Progenitor cell of endocrine pancreas (in vitro differentiated cells): ENCODE measurements at places on chromosomes 4 and X.

- H3K4me3 ChIP-seq, result no peak overlapping the region
- H3K4me1 ChIP-seq, result peaks cover 9% of the 10 kb centered on the region
- no peak overlapping the region for H3K27ac ChIP-seq
- no peaks in the 10 kb centered on the region for H3K27me3 ChIP-seq
- DNase-seq, result no peak
- no peaks in the 10 kb centered on the region for H3K36me3 ChIP-seq
Observed at GRCh38 chrX:65578346-65578745, 43.8 kb upstream of the LAS1L start.

GRCh38 chrX:57583477-57583876 lies 8.3 kb upstream of the ZXDB start:
- H3K36me3 ChIP-seq, result no peaks in the 10 kb centered on the region
- no peaks in the 10 kb centered on the region for H3K27me3 ChIP-seq
- no peak overlapping the region for H3K4me3 ChIP-seq
- H3K4me1 ChIP-seq, result no peaks in the 10 kb centered on the region
- no peak for DNase-seq
- H3K27ac ChIP-seq, result no peak overlapping the region

DNA sequence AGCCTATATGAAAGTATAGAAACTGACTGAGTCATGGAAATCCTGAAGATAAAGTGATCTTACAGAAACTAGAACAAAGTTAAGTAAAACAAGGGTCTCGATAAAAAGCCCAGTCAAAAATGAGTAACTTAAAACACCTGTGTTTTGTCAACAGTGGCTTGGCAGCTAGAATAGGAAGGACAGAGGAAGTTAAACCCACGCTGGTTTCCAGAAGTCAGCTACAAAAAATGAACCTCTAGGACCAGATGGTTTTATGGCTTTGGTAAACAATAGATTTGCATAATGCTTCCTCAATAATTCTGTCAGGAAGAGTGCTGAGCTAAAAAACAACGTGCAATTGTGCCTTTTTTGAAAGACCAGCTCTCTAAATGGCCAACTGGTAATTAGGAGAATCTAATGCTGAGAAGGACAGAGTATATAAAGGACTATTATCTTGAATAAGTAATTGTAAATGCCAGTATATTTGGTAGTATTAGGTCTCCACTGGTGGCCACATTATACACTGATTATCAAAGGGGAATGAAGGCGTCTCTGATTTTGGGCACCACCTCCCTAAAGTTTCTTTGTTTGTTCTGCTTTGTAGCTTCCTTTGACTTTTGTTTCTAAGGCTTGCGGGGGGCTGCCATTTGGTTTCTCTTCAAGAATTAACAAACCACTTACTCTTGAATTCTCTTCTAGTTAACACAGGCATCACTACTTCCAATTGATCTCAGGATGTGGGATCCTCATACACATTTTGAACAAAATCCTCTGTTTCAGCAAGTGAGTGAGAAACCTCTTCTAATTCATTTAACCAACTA lies 72.2 kb upstream of the PPP3CA start:
- H3K36me3 ChIP-seq, result no peaks in the 10 kb centered on the region
- no peak for DNase-seq
- H3K27me3 ChIP-seq, result no peaks in the 10 kb centered on the region
- H3K4me3 ChIP-seq, result no peak overlapping the region
- peaks cover 13% of the 10 kb centered on the region for H3K4me1 ChIP-seq
- no peak overlapping the region for H3K27ac ChIP-seq

DNA sequence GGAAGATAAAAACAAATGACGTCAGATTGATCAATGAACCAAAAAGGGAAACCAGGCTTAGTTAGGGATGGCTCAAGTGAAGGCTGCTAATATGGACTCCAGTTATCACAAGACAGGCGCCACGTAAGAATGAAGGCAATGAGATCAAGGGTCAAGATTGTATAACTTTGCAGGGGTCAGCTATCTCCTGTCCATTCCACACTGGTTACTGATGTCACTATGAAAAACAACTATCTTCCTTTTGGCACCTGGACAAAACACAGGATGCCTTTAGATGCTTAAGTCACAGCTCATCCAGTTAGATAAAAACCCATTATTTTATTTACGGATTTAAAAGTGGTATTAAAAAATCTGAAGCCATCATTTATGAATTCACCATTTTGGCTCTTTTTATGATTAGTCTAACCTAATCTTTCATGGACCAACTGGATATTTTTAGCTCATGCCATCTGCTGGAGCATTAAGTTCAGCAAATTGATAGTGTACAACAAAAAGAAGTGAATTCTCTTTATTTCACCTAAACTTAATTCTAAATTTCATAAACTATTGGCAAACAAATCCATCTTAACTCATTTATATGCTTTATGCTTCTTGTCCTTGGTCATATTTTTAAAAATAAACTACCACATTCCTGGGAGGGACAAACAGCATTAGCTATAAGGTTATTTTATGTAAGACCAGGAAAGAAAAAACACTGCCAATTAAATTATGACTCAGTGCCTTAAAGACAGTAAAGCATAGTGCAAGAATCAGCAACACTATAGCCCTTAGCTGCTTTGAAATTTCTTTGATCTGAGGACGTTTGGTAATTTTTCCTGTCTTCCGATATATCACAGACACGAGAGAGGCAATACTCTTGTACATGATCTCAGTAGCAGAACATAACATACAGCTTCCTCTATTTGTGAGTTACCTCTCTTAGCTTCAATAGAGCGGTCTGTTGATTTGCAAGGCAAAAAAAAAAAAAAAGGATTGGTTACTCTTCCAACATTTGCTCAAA lies 27.0 kb downstream of the DHX15 start:
- H3K27ac ChIP-seq, result peak overlapping the region; percentile 65
- peaks cover 27% of the 10 kb centered on the region for H3K4me1 ChIP-seq
- H3K27me3 ChIP-seq, result no peaks in the 10 kb centered on the region
- DNase-seq, result no peak
- no peak overlapping the region for H3K4me3 ChIP-seq

GRCh38 chr4:113837397-113837796 lies 75.9 kb upstream of the CAMK2D start:
- H3K4me3 ChIP-seq, result no peak overlapping the region
- no peaks in the 10 kb centered on the region for H3K36me3 ChIP-seq
- H3K27ac ChIP-seq, result peak overlapping the region; percentile 43
- no peak for DNase-seq

DNA sequence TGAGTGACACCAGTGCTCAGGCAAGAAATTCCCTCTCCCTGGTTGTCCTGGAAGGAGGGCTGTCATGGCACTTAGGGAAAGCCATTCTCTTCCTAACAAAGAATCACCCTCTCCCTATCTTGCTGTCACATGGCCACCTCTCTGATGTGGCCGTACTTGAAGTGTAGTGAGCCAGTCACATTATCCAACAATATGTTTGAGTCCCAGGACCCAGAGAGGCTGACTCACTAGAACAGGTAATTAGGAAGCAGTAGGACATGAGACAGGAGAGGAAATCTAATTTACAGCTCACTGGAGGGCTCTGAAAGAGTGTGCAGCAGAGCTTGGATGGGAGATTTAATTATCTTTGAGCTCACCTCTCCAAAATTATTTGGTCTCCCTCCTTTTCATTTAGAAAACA lies 299.1 kb downstream of the ARHGAP24 start:
- DNase-seq, result no peak
- H3K4me1 ChIP-seq, result peaks cover 8% of the 10 kb centered on the region
- H3K36me3 ChIP-seq, result no peaks in the 10 kb centered on the region
- no peak overlapping the region for H3K27ac ChIP-seq

DNA sequence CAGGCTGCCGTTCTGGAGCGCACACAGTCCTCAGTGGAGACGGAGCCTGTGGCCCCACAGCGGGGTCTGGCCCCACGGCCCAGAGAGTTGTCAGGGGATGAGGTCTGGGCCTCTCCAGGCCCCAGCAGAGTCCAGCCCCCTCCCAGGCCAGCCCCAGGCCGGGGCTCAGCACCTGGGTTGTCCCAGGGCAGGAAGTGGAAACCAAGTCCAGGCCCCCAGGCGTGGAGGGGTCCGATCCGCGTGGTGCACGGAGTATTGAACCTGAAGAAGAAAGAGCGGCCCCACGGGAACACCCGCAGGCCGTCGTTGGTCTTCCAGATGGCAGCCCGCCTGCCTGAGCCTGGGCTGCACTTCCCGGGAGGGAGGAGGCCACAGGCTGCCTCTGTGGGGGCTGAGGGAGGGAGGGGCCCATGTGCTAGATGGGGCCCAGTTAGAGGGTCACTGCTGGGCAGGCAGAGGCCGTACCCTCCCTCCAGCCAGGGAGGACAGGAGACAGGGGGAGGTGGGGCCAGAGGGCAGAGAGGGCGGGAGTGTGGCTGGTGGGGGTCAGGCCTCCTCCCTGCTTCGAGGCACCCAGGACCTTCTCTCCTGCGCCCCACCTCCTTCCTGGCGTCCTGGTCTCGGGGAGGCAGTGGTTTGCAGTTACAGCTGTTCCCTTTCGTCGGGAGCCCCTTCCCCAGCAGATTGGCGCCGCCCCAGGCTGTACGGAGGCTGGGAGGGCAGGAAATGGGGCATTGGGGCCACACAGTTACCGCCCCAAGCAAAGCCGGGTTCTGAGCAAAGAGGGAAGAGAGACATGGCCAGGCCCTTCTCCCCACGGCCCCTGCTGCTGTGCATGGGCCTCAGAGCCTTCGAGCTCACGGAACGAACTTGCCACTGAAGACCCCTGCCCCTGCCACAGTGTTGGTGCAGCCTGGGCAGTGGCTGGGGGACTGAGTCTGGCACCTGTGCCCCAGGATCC lies 8.1 kb downstream of the HGFAC start:
- no peaks in the 10 kb centered on the region for H3K27me3 ChIP-seq
- DNase-seq, result no peak
- H3K4me1 ChIP-seq, result peaks cover 4% of the 10 kb centered on the region
- no peak overlapping the region for H3K4me3 ChIP-seq

- H3K27ac ChIP-seq, result no peak overlapping the region
- DNase-seq, result no peak
- peaks cover 14% of the 10 kb centered on the region for H3K4me1 ChIP-seq
- H3K4me3 ChIP-seq, result no peak overlapping the region
- peaks cover 7% of the 10 kb centered on the region for H3K36me3 ChIP-seq
Observed at GRCh38 chr4:75714011-75714410, 10.4 kb upstream of the USO1 start.

GRCh38 chr4:23728393-23728792 lies 161.5 kb downstream of the PPARGC1A start:
- H3K27ac ChIP-seq, result no peak overlapping the region
- H3K4me1 ChIP-seq, result no peaks in the 10 kb centered on the region
- H3K27me3 ChIP-seq, result no peaks in the 10 kb centered on the region

DNA sequence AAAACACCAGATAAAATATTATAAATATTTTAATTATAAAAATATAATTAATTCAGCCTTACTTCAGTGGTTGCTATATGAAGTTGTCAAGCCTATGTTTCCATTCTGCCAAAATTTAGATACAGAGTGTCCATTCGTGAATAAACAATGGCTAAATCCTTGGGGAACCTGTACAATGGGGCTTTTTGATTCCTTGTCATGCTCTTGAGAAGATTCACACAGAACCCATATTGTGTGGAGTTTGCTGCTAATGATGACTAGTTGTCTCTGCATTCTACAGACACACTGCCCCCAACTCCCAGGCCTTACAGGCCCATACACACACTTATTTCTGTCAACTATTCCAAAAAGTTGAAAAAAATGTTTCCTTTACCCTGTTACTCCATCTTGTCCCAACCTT lies 33.4 kb upstream of the MAGEC2 start:
- H3K27ac ChIP-seq, result no peak overlapping the region
- H3K4me3 ChIP-seq, result no peak overlapping the region
- peaks cover 1% of the 10 kb centered on the region for H3K36me3 ChIP-seq
- DNase-seq, result no peak

DNA sequence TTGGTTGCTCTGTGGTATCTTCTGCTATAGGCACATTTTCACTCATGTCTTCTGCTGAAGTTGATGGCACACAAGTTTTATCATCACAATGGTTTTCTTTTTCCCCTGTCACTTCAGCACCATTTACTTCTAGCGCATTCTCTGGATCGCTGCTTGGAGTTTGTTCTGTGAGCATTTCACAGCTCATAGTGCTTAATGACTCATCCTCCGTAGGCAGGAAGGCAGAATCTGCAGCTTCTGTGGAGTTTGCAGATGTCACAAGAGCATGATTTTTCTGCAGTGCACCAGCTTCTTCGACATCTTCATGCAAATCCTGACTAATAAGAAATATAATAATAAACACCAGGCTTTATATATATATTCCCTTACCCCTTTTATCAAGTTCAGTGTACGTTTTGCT lies 83.6 kb downstream of the CHM start:
- peaks cover 7% of the 10 kb centered on the region for H3K36me3 ChIP-seq
- H3K4me1 ChIP-seq, result peaks cover 2% of the 10 kb centered on the region
- H3K27ac ChIP-seq, result no peak overlapping the region
- no peak for DNase-seq

DNA sequence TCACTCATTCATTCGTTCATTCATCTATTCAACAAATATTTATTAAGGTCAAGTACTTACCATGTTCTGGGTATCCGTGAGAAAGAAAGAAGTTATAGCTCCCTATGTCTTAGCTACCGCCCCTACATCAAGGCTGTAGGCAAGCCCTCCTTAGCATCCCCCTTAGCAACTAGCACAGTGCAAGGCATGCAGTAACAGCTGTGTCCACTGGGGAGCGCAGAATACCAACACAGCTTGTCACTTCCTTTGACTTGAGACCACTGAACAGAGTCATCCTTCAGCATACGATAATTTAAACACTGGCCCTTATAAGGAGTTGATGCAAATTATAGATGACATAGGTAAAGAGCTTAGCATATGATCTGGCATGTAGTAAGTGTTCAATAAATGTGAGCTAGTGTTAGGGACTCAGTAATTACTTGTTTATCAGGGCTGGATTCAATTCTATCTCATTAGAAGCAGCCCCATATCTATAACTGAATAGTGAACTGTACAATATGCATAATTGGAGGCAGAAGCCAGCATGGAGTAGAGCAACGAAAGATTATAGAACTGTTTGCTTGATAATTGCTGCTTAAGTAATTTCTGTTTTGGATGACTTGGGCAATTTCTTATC lies 8.7 kb downstream of the KIAA1210 start:
- peak; percentile 29 for DNase-seq
- no peaks in the 10 kb centered on the region for H3K27me3 ChIP-seq
- H3K4me3 ChIP-seq, result no peak overlapping the region
- no peaks in the 10 kb centered on the region for H3K4me1 ChIP-seq
- no peaks in the 10 kb centered on the region for H3K36me3 ChIP-seq

- DNase-seq, result no peak
- no peaks in the 10 kb centered on the region for H3K36me3 ChIP-seq
- H3K4me1 ChIP-seq, result no peaks in the 10 kb centered on the region
- no peaks in the 10 kb centered on the region for H3K27me3 ChIP-seq
- no peak overlapping the region for H3K27ac ChIP-seq
Observed at GRCh38 chr4:125350470-125351135, 35.8 kb downstream of the FAT4 start.

GRCh38 chrX:7943600-7944245 lies 16.5 kb upstream of the PNPLA4 start:
- no peak overlapping the region for H3K27ac ChIP-seq
- no peak overlapping the region for H3K4me3 ChIP-seq
- no peak for DNase-seq
- peaks cover 6% of the 10 kb centered on the region for H3K27me3 ChIP-seq

GRCh38 chrX:139475432-139475831 lies 55.1 kb upstream of the F9 start:
- no peak for DNase-seq
- no peaks in the 10 kb centered on the region for H3K36me3 ChIP-seq
- no peak overlapping the region for H3K4me3 ChIP-seq
